ENCODE measurements at places on chromosomes 11 and 22. TPM values are rescaled to one million over a fixed set of nuclear protein-coding genes. Genes with fewer than 3 reads are reported as not detected.

Gene LRRC4C
- total RNA-seq: 2.2 TPM

Gene DDIAS
- total RNA-seq: 1.5 TPM

Gene FAM111B
- 0.72 TPM for total RNA-seq

DNA sequence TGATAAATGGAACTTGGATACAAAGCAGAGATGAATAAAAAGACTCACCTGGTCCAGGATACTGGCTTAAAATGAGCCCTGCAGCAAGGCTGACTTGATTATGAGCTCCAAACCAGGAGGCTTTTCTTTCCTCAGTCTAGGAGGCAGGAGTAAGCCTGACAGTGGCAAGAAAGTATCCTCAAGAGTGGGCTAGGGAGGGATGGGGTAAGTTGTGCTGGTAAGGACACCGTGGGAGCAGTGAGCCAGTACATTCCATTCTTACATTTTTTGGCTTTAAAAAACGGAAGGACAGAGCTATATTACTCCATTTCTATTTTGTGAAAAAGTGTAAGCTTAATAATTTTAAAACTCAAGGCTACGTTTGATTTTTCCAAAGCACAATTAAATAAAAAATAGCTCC lies 187.1 kb upstream of the DDI1 start:
- DNase-seq: no peak

- DNase-seq: no peak
Observed at GRCh38 chr11:113781682-113782081, 2.1 kb downstream of the CLDN25 start.

GRCh38 chr11:70536051-70536877 lies 137.9 kb downstream of the CTTN start:
- DNase-seq: peak; percentile 79

DNA sequence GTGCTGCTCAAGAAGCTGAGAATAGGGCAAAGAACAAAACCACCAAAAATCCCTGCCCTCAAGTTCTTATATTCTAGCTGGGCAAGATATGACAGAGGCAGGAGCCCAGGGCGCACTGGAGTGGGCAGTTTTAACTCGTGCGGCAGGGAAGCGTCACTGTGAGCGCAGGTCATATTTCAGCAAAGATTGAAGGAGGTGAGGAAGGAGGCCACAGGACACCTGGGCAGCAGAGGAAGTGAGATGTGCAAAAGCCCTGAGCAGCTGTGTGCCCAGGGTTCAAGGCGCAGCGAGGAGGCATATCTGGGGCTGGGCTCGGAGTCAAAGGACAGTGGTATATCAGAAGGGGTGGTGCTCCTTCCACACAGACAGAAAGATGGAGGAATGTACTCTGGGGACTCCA lies 13.5 kb downstream of the KCNC1 start:
- DNase-seq: peak; percentile 62

DNA sequence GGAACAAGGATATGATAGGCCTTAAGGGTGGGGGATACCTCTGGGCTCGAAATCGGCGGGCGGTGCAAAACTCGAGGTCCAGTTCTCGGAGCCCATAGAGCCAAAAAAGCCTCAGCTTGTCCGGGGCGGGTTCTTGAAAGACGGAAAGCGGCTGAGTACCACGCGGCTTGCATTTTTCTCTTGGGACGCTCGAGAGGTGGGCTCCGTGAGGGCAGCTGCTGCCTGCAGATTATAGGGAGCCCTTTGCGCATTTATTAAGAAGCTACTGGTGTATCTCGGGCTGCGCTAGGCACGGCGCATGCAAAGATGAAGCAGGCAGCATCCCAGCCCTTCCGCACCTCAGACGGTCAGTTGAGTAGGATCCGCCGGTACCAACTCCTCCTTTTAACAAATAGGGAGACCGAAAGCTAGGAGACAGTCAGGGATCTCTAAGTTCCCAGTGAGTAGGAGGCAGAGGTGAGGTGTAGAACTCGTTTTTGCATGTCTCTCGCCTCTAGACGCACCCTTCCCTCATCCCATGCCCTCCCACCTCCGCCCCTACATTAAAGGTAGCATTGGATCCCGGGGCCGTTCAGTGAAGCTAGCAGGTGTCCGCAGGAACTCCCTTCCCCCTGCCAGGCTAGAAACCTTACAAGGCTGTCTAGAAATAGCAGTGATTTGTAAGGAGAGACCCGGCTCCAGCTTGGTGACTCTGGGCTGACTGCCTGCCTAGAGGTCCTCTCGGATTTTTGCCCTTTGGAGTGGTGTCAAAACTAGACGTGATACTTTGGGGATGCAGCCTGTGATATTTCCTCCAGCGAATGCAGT lies 768 bp downstream of the LDHA start:
- DNase-seq: peak; percentile 53

All from osteoblast (primary cell).